ENCODE measurements at places on chromosomes 11 and 22. TPM values are rescaled to one million over a fixed set of nuclear protein-coding genes. Genes with fewer than 3 reads are reported as not detected.

GRCh38 chr11:66918741-66919140 lies 39.4 kb downstream of the PC start:
- DNase-seq: no peak

- no peak for DNase-seq
These were observed 19.4 kb downstream of the TMEM218 start for GRCh38 chr11:125091877-125092664.

Gene EHBP1L1
- 49.5 TPM for total RNA-seq

Gene ATP5MG
- 65.8 TPM for total RNA-seq

DNA sequence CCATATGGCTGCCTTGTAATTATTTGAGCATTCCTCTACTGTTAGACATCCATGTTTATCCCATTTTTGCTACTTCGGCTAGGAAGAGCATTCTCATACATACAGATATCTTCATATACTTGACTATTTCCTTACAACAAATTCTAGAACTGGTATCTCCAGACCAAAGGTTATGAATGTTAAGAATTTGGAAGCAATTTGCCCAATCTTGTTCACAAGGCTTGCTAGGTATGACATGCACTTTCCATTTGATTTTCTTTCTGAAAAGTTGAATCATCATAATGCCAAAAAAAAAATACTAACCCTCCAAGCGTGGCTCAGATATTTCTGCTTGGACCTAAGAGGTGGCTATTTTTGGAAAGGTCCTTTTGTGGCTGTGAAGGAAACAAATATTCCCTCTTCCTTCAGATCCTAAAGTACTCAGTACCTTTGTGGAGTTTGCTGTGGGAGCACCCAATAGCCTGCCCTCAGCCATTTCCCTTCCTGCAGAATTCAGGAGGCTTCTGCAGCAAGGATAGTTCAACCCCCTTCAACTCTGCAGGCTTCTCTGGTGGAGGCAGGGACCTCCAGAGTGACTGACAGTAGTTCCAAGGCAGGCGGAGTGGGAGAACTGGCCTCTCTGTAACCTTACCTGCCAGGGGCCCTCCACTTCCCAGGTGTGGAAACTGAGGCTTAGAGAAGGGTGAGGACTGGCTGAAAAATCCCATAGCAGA lies 22.0 kb upstream of the CPT1A start:
- no peak for DNase-seq

Gene MCHR1
- 0.39 TPM for total RNA-seq

DNA sequence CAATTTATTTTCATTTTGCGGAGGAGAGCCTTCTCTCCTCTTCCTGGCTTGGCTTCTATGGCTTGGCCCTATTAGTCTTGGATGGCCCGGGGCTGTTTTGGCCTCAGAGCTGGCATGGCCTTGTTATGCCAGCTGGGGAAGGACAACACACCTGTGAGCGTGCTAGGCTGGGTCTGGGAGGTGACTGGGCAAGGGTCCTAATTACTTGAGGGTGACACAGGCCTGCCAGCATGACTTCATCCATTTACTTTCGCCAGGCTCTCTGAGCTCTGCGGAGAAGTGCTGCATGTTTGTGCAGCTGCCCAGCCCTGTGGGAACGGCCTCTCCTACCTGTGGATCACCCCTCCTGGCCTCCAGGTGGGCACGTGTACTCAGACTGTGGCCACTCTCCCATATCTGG lies 153.6 kb downstream of the SNX19 start:
- DNase-seq: no peak

DNA sequence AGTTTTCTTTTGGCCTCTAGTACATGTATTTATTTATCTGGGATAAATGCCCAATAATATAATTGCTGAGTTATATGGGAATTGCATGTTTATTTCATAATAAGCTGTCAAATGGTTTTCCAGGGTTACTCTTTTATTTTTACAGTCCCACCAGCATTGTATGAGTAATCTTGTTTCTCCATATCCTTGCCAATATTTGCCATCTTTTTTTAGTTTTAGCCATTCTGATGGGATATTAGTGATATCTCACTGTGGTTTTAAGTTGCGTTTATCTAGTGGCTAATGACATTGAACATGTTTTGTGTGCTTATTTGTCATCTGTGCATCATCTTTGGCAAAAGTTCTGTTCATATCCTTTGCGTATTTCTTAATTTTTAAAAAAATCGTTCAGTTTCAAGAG lies 372.8 kb upstream of the CCDC179 start:
- DNase-seq: peak; percentile 25

GRCh38 chr11:44559207-44559939 lies 6.1 kb upstream of the CD82 start:
- no peak for DNase-seq

GRCh38 chr11:44258190-44258489 lies 51.8 kb downstream of the ALX4 start:
- no peak for DNase-seq

DNA sequence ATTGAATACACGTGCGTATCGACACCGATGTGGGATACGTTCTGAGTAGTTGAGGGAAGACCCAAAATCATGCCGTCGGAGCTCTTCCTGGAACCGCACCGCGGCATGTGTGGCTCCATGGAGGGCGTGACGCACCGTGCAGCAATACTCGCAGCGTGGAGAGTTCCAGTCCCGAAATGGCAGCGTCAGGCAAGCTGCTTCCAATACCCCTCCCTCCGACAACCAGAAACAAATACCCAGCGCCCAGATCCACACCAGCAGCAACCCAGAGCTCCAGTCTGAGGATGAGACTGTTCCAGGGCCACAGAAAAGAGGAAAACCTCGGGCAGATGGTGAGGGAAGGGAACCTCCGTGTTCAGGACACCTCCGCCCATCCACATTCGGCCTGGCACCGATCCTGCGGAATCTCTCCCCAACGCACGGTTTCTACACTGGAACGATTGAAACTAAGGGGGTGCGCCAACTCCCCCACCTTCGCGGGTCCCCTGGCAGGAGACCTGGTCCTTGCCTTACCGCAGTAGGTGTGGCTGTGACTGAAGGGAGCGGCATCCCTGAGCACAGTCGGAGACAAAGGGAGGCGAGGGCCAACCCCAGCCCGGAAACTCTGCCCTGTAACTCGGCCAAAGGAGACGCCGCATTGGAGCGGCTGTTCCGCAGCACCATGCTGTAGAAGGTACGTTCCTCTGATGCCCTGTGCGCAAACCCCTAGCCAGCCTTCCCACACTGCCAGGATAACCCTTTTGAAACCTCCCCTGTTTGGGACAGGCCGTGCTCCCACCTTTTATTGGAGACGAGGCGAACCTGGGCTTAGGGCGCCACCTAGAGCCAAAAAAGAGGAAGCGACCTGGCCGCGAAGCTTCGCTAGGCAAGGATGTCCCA lies 28.2 kb downstream of the DBX1 start:
- DNase-seq: peak; percentile 40

Gene SUSD2
- total RNA-seq: 0.99 TPM

- no peak for DNase-seq
These were observed 1.2 kb downstream of the C11orf68 start for GRCh38 chr11:65917434-65918210.

Gene VSIG2
- 0.20 TPM for total RNA-seq

DNA sequence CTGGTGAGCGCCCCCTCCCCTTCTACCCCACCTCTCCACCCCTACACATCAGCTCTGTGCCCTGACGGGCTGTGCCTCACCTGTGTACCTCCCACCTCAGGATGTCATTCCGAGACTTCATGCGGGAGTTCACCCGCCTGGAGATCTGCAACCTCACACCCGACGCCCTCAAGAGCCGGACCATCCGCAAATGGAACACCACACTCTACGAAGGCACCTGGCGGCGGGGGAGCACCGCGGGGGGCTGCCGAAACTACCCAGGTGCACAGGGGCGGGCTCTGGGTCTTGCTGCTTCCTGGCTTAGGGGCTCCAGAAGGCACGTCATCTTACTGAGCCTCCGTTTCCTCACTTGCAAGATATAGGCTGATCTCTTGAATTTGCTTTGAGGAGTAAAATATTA lies 6.8 kb downstream of the CAPN1 start:
- DNase-seq: no peak

- no peak for DNase-seq
These were observed 121.0 kb downstream of the BUD13 start for GRCh38 chr11:116651737-116652237.

Gene KCNJ5
- total RNA-seq: 2.0 TPM

DNA sequence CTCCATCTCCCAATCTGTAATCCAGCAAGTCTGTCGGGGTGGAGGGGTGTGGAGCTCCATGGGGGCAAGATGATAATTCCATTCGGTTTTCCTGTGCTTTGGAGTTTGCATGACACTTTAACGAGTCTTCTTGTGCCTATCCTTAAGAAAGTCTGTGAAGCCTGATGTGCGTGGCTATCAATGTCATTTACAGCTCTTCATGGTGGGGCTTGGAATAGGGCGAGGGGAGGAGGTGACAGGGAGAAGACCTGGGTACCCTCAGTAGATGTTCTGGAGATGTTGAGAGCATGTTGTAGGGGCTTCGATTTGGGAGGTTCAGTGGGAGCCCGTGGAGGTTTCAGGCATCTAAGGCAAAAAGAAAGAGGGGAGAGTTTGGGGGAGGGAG lies 579 bp upstream of the PHLDB1 start:
- DNase-seq: peak; percentile 44

GRCh38 chr22:49422701-49423100 lies 405.0 kb downstream of the BRD1 start:
- no peak for DNase-seq

GRCh38 chr11:44527476-44527875 lies 38.0 kb upstream of the CD82 start:
- no peak for DNase-seq

Gene OR5P2
- total RNA-seq: not detected

Gene DPAGT1
- 10.4 TPM for total RNA-seq

DNA sequence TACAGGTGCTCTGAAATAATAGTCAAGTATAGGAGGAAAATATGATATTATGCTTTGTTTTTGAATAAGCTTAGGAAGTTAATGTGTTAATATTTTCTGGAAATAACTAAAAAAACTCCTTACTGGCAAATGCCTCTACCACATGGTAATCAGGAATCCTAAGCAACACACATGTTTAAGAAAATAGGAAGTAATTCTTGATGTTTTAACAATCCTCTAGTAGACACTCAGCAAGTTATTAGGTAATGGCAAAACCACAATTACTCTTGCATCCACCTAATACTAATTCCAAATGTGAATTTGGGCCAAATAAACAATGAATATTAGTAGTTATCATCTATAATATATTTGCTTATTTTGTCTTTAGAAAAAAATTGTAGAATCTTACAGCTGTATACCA lies 53.6 kb downstream of the SLC35F2 start:
- DNase-seq: no peak

GRCh38 chr11:73184953-73185671 lies 33.0 kb upstream of the P2RY2 start:
- DNase-seq: no peak

DNA sequence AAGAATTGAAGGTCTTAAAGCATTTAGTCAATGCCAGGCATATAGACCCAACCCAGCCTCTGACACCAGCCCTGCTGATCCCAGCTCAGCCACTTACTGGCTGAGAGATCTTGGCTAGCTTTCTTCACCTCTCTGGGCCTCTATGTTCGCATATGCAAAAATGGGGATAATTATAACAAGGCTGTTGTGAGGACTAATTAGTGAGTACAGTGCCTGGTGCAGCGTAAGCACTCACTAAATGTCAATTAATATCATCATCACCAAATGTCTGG lies 10.5 kb downstream of the CHST1 start:
- DNase-seq: no peak

GRCh38 chr11:11311169-11311568 lies 41.9 kb downstream of the CSNK2A3 start:
- DNase-seq: no peak

Gene GPR83
- total RNA-seq: 0.10 TPM

- DNase-seq: no peak
These were observed 17.4 kb downstream of the TTLL12 start for GRCh38 chr22:43169310-43170130.

DNA sequence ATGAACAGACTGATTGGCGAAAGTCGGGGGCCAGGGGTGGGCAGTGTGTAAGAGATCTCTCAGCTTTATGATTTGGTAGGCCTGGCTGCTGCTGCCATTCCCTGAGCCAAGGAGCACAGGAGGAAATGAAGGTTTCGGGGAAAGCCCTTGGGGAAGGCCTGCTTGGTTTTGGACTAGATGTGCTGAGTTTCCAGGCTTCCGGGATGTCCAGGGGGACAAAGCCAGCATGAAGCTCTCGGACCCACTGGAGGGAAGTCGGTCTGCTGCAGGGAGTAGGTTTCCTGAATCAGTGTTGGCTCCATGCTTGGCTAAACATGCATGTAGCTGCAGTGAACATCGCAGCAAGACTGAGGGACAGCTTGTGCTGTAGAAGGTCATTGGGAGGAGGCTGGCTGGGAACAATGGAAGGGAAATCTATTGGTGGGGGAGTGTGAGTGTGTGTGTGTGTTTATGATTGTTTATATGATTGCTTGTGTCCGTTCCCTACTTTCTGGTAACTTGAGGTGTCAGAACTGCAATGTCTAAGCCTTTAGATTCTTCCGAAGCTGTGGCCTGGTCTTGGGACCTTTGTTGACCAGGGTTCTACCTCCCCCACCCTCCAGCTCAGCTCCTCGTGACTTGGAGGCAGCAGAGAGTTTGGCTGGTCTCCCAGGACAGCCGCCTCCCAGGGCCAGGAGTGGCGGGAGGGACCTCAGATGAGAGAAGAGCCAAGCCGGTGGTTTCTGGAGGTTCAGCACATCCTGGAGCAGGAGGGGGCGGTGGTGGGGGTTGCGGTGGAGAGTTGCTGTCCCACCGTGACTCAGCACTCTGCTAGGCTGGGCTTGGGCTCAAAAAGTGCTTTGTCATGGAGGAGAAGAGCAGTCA lies 4.0 kb upstream of the FTH1 start:
- peak; percentile 94 for DNase-seq

Gene INPP5J
- total RNA-seq: 0.39 TPM
